Activated CD4-positive, alpha-beta T cell treated with anti-CD3 and anti-CD28 coated beads for 24 hours (primary cell): ENCODE measurements at places on chromosomes 13 and 19.

GRCh38 chr13:31967155-31967554 lies 64.4 kb upstream of the FRY start:
- DNase-seq = no peak

DNA sequence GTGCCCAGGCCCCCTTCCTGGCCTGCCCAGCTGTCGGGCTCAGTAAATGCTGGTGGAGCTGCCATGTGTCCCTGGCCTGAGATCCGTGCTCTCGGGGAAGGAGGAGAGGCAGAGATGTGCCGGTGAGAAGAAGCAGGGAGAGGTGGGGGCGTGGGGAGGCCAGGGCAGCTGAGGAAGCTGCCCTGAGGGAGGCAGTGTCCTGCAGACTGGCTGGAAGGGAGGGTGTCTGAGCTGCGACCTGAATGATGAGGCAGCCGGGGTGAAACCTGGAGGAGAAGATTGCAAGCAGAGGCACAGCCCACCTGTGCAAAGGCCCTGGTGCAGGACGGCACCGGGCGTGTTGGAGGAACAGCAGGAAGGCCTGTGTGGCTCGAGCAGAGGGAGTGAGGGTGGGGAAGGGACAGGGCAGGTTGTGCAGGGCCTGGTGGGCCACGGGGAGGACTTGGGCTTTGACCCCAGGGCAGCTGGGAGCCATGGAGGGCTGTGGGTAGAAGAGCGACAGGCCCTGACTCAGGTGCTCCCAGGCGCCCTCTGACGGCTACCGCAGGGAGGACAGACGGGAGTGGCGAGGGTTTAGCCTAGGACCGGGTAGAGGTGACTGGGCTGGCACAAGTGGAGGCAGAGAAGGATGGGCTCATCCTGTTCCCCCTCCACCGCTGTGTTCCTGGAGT lies 14.0 kb upstream of the CELF5 start:
- peak; percentile 57 for DNase-seq

DNA sequence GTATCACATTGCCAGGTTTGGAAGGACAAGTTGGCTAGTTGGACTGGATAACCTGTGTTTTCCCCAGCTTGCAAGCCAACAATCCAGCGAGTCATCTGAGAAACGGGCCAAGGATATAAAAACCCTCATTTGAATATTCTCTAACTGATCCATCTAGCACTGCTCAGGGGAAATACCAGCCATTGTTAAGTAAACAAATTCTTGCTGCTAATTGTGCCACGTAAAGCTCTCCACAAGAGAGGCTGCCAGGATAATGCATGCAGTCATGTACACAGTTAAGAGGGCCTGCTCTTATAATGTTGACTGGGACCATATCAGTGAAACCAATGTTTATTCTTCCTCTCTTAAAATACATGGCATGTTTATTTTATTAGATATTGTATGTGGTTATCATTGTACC lies 663.2 kb upstream of the SGCG start:
- DNase-seq = no peak

DNA sequence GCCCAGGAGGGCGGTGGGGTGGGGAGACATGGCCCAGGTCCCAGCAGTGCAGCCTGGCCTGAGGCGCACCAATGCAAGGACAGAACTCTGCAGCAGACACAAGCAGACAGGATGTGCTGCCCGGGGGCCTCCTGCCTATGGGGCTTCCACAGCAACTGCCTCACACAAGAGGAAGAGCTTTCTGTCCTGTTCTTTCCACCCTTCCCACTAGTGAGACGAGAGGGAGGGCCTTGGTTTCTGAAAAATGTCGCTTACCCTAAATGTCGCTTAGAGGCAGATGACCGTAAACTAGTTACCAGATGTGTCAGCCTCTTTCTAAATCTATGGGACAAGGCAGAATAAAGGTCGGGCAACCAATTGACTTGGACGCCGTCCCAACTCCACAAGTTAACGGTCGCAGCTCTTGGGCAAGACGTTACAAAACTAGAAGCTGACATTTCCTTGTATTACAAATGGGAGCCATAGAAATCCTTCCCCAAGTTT lies at the start of gene LAIR1:
TSS of gene LAIR1 (minus strand) at position 157 of the 483 bp plus-strand sequence. CDS start at position 30, 127 bp downstream.
- peak; percentile 33 for DNase-seq

DNA sequence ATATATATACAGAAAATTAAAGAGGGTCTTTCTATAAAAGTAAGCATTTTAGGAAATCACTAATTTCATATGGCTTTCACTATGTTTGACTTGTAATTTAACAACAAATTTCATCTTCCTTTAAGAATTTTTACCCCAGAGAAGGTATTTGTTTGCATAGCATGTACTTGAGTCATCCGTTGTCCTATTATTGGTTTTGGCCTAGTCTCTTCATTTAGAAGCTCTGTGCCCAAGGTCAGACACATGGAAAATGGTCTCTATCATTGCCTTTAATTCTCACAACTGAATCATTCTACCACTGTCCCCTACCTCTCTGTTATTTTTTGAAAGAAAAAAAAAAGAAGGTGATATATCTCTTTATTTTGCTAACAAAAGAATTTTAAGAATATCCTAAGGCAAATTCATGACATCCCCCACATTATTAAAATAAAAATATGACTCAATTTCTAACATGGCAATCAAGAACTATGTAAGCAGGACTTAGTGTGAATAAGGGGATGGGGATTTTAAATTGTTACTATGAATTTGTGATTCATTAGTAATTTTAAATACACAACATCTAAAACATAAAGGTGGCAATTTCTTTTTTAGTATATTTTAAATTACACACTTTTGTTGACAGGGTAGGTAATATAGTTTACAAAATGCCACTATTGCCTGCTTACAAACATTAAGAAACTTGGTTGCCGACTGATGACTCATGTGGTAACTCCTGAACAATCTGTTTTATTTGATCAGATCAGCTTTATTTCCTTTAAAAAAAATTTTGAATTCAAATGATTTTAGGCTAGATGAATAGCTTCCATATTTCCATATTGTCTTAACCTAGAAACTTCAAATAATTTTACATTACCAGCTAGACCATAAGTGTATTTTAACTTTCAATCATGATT lies 13.9 kb downstream of the SLITRK5 start:
- no peak for DNase-seq

DNA sequence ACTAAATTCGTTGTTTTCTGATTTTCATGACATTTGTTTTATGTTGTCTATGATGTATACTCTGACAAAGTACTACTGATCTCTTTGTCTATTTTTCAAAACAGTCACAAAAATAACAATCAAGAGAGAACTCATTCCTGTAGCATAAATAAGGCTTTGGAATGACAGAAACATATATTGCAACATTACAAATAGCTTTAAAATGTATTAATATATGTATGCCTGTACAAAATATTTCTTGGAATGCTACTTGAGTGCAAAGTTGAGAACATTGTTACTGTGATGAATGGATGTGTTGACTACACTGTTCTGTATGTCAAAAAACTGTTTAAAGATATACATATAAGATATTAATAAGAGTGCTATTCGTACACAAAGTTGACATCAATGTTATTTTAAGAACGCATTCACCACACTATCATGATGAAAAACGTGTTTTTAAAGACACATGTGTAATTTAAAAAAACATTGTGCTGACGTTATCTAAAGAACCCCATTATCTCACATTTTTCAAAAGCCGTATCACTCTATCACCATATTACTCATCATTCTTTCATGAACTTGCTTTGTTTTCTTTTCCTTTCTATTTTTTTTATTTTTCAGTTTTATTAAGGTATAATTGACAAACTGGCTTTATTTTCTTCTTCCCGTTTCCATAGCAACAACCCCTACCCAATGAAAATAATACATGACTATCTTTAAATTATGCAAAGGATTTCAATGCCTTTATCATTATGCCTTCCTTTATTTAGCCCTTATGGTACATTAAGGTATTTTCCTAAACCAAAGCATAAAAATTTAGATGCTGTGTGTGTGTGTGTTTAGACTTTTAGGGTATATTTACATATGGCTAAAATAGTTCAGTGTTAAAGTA lies 918.8 kb downstream of the SLITRK1 start:
- DNase-seq = no peak

DNA sequence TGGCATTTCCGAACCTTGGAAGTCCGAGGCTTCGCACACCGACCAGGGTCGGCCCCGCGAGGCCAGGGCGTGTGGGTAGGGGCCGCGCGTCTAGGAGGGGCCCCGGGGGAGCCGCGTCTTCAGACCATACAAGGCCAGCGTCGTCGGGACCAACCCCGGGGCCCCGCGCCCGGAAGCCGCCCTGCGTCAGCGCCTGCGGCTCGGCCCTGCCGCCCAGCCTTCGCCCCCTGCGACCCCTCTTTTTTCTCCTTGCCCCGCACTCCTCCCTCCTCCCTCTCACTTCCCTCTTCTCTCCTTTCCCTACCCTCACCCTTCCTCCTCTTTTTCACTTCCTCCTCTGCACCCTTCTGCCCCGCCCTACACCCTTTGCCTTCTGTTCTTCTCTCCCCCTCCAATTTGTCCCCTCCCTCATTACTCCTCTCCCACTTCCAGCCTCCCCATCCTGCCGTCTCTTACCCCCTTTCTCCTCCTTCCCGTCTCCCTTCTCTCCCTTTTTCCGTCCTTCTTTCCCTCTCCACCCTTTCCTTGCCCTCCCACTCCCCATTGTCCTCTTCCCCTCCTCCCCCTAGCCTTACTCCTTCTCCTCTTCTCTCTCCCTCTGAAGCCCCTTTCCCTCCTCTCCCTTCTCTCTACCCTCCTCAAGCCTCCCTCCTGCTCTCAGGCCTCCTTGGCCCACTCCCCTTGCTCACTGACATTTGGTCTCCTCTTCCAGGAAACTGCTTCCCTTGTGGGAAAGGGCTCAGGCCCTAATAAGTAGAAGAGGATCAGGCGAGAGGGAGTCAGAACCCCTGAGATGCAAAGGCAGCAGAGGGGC lies 2.2 kb upstream of the PLEKHG2 start:
- DNase-seq = no peak

- DNase-seq = no peak
Observed at GRCh38 chr13:88761145-88761544, 1090.0 kb downstream of the SLITRK5 start.

GRCh38 chr13:79988573-79988972 lies 352.4 kb downstream of the SPRY2 start:
- no peak for DNase-seq

DNA sequence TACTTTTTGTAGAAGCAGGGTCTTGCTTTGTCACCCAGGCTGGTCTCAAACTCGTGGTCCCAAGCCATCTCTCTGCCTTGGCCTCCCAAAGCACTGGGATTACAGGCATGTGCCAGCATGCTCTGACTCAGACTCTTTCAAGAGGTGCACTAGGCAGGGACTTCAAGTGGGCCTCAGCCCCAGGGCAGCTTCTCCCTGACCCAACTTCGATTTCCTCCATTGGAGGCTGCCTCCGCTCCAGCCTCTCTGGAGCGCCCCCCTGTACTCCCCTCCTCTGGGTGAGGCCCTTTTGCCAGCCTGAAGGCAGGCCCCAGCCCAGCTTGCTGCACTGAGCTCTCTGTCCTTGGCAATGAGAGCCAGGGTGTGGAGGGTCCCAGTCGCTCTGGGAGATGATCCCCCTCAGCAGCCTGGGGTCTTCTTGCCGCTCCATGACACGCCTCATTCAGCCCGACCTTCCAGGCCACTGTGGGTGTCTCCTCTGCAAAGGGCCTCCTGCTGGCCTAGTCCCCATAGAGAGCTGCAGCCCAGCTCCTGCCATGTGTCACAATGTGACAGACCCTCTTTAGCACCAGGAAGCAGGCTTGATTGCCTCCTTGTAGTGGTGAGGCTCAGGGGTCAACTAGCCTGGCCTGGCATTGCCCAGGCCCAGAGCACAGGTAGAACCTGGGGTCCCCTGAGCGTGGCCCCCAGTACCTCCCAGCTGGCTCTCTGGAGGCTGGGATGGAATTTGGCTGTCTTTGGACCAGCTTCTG lies 16.4 kb downstream of the CARM1 start:
- no peak for DNase-seq

DNA sequence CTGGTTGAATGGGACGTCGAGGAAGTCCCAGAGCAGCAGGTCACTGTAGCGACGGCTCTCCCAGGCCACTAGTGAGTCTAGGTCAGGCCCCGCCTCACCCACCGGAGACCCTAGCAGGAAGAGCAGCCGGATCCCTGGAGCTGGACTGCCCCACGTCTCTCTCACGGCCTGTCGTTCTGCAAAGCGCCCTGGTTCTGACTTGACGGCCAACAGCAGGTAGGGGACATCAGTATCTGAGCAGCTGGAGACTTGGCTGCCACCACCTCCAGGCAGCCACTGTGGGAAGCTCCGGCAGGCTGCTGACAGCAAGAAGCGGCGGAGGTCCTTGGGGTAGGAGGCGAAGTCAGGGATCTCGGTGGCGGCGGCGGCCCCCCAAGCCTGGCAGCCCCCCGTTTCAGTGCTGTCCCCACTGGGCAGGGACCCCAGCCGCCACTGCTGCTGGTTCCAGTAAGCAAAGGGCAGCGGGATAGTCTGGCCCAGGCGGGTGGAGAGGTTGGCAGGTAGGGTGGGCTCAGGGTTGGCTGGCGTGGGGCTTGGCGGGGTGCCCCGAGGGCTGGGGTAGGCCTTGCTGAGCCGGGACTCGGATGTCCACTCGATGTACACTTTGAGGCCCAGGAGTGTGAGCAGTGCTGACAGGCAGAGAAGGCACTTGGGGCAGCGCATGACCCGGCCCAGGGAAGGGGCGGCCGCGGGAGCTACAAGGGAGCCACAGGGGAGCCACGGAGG lies 895 bp downstream of the B3GNT8 start:
- no peak for DNase-seq

- DNase-seq = no peak
Observed at GRCh38 chr13:97743938-97744337, 209.5 kb upstream of the IPO5 start.

- no peak for DNase-seq
Observed at GRCh38 chr19:33411621-33412180, 38.2 kb downstream of the CEBPG start.

GRCh38 chr19:33419788-33420130 lies 46.2 kb downstream of the CEBPG start:
- no peak for DNase-seq

DNA sequence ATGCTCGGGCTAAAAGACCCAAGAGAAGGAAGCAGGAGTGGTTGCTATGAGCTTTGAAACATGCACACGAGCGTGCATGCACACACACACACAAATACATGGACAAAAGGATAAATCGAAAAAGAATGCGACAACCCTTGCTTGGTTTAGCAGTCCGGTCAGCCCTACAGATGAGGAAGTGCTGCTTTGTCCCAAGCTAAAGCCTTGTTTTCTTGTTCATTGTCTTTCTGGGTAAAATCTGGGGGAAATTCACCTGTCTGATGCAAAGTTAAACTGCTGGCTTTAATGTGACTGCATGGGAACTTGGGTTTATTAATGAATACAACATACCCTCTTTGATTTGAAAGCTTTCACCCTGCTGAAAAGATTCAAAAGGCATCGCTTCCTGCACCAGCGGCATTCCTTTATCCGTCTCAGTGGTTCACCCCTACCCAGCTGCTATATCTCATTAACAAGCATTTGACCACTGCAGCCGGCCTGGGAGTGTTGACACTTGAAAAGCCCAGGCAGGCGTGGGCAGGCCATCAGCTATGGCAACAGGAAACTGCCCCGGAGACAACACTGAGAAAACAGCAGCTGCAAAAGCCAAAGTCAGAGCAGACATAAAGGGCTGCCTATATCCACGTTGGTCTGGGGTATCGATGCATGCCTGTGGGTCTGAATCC lies 301.7 kb downstream of the NDFIP2 start:
- DNase-seq = no peak
